ENCODE measurements at places on chromosomes 2 and 18. TPM values are rescaled to one million over a fixed set of nuclear protein-coding genes. Genes with fewer than 3 reads are reported as not detected.
A peak's percentile ranks its signal among the peaks of the same experiment; 100 is the strongest.

- no peak for ATAC-seq
Measured at GRCh38 chr2:135095591-135095990, 43.5 kb downstream of the RAB3GAP1 start.

DNA sequence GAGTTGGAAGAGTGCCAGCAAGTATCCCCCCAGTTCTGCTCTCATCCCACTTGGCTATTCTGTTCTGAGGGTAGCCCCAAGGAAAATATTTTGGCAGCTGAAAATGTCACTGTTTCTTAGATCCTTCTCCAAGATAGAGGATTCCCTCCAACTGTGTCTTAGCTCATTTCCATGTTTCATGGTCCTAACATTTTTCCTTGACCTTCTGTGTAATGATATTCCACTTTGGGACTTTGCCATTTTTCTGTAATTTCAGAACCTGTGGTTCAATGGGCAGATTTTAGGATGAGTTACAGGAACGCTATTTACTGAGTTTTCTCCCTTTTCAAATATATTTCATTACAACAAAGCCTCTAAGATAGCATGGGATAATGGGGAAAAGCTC, 34.7 kb downstream of the NHEJ1 start:
- no peak for ATAC-seq

DNA sequence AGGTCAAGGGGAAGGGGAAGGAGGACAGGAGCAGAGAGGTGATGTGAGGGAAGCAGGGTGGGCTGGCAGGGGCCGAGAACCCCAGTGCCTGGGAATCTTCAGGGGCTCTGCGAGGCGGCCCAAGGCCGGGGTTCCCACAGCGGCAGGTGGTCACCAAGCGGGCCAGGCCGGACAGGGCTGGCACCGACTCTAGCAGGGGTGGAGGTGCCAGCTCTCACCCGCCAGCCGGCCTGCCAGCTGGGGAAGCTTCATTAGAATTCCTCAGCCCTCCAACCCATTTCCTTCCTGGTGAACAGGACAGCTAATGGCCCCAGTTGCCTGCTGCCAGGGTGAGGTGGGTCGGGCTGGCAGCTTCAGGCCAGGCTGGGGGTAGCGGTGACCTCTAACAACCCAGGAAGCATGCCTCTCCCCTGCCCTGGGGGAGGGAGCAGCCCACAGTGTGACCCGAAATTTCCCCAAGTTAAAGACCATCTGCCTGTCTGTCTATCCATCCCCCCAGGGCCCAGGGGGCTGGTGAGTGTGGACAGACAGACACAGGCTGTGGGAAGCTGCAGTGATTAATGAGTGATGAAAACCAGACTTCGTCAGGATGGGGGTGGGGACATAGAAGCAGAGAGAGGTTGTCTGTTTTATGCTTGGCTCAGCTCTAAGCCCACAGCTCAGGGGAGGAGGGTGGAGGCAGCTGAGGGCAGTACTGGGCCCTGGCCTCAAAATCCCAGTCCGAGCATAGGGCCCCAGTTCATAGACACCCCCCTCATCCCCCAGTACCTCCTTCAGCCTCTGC, 144.1 kb downstream of the ZFP36L2 start:
- ATAC-seq: peak; percentile 2

GRCh38 chr18:79524181-79525078, 128.7 kb downstream of the NFATC1 start:
- ATAC-seq: peak; percentile 28

MBP gene
- total RNA-seq: 25.5 TPM

CIB4 gene
- not detected for total RNA-seq

OTOS gene
- total RNA-seq: not detected

GRCh38 chr2:45836740-45837139, 185.3 kb downstream of the PRKCE start:
- ATAC-seq: no peak

All from esophagus mucosa (tissue), 1 donor.